ENCODE measurements at places on chromosomes 4 and X.

DNA sequence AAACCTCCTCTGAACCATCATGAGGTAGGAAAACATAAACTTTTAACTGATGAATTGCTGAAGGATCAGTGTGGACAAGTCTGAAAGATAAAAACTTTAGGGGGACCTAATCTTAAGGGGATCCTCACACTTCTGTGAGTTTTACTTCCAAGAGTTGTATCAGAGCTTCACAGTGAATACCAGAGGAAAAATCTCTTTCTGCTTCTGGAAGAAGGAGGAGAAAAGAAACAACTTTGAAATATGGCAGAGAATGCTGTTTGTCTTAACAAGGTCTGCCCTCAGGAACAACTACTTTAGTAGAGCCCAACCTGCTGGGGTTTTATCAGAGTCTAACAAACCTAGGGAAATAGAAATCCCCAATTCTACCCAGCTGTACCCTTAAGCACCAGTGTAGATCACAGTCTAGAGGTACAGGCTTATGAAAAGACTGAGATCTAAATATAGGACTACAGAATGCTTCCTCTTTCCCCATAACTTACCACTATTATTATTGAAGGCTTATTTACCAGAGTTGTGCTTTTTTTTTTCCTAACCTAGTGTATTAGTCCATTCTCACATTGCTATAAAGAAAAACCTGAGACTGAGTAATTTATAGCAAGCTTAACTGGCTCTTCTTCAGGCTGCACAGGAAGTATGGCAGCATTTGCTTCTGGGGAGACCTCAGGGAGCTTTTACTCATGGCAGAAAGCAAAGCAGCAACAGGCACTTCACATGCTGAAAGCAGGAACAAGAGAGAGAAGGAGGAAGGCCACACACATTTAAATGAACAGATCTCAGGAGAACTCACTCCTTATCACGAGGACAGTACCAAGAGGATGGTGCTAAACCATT, 167.9 kb downstream of the CAMK2D start:
- no peak for ATAC-seq
- no peak overlapping the region for H3K27ac ChIP-seq
- no peaks in the 10 kb centered on the region for H3K36me3 ChIP-seq
- no peak overlapping the region for H3K4me3 ChIP-seq
- H3K27me3 ChIP-seq = no peaks in the 10 kb centered on the region

DNA sequence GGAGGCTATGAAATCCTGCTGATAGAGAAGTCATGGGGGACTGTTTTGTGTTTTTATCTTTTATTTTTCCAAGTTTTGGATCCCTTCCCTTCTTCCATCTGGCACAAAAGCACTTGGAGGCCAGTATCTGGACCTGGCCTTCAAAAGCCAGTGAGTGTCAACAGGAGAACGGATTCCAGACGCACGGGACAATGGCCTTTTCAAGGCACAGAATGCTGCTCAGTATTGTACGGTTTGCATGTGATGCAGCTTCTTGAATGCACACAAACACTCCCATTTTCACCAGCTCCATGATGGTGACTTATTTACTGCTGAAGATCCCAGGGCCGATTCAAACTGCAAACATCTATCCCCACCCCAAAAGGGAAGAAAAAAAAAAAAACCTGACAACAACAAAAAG, 145.4 kb downstream of the CPEB2 start:
- no peak overlapping the region for H3K27ac ChIP-seq
- peaks cover 10% of the 10 kb centered on the region for H3K4me1 ChIP-seq
- no peaks in the 10 kb centered on the region for H3K36me3 ChIP-seq
- no peak for ATAC-seq
- H3K4me3 ChIP-seq = no peak overlapping the region

DNA sequence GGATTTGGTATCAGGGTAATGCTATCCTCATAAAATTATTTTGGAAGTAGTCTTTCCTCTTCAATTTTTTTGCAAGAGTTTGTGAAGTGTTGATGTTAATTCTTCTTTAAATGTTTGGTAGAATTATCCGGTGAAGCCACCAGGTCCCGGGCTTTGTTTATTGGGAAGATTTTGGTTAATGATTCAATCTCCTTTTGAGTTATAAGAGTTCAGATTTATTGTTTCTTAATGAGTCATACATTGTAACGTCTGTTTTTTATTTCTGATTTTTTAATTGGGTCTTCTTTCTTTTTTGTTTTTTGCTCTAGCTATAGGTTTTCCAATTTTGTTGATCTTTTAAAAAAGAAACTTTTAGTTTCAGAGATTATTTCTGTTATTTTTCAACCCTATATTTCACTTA, 412.3 kb downstream of the PDGFC start:
- no peaks in the 10 kb centered on the region for H3K36me3 ChIP-seq
- no peak for ATAC-seq
- no peak overlapping the region for H3K27ac ChIP-seq

DNA sequence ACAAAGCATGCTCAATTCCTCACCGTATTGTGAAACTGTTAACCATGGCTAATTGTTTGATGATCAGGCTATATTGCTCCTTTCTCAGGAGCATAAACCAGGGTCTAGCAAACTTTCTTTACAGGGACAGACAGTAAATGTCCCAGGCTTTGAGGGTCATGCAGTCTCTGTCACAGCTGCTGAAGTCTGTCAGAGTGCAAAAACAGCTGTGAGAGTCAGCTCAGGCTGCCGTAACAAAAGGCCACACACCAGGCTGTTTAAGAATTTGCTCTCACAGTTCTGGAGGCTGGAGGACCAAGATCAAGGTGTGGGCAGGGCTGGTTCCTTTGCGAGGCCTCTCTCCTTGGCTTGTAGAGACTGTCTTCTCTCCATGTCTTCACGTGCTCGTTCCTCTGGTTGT, 75.6 kb downstream of the GPR143 start:
- no peaks in the 10 kb centered on the region for H3K4me1 ChIP-seq
- no peak for ATAC-seq
- no peak overlapping the region for H3K27ac ChIP-seq
- no peak overlapping the region for H3K4me3 ChIP-seq
- H3K27me3 ChIP-seq = no peaks in the 10 kb centered on the region

DNA sequence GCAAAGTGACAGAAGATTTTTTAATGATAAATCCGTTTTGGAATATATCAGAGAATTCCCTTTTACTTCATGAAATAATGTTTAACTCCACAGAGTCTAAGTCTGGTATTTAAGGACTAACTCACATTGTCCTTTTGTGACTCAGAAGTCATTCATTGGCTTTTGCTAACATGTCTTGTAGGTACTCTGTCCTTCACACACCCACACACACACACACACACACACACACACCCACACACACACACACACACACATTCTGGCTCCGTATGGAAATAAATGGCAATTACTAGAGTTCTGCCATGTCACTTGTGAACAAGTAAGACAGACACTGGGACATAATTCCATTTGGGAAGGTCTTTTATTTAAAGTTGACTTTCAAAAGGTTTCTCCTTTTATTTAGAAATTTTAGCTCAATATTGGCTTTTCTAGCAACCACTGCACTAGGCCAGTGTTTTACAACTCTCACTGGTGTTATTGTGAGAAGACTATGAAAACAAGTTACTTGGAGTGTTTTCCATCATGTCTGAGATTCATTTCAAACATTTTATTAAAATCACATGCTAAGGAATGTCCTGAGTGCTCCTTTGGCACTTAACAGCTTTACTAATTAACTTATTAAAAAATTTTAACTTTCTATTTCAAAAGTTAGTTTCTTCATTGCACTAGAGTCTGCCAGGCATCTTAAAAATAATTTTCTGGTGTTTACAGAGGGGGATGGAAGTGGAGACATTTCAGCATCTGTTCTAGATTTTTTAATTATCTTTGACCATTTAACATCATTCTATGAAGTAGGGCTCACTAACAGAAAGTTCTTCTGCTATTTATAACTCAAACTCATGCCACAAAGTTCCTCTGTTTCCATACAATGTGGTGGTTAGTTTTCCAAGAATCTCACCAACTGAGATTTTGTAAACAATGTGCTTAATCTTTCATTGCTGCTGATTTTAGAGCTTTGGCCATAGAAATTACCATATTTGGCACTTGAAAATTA, 240.3 kb upstream of the GPC4 start:
- ATAC-seq = no peak
- no peak overlapping the region for H3K27ac ChIP-seq
- H3K27me3 ChIP-seq = no peaks in the 10 kb centered on the region
- no peak overlapping the region for H3K4me3 ChIP-seq
- H3K36me3 ChIP-seq = no peaks in the 10 kb centered on the region
- H3K4me1 ChIP-seq = no peaks in the 10 kb centered on the region

DNA sequence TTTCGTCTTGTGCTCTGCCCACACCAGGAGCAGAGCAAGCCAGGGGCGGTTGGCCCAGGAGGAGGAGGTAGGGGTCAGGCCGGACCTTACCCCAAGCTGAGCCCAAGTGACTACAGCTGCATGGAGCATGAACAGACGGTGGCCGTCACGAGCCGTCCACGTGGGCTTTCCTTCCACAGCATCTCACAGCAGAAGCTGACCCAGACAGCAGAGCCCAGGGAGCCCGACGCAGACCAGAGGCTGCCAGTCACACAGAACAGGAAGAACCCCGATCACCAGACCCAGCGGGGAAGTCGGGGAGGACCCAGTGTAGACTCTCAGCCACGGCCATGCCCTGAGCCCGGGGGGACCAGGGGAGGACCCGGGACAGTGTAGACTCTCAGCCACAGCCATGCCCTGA, 58.0 kb downstream of the FAM53A start:
- no peaks in the 10 kb centered on the region for H3K4me1 ChIP-seq
- H3K4me3 ChIP-seq = no peak overlapping the region
- H3K27me3 ChIP-seq = peaks cover 7% of the 10 kb centered on the region

- no peaks in the 10 kb centered on the region for H3K27me3 ChIP-seq
- H3K36me3 ChIP-seq = no peaks in the 10 kb centered on the region
- H3K4me1 ChIP-seq = no peaks in the 10 kb centered on the region
- no peak overlapping the region for H3K4me3 ChIP-seq
- ATAC-seq = no peak
These were observed 547.9 kb upstream of the GALNTL6 start for GRCh38 chr4:171265190-171265818.

DNA sequence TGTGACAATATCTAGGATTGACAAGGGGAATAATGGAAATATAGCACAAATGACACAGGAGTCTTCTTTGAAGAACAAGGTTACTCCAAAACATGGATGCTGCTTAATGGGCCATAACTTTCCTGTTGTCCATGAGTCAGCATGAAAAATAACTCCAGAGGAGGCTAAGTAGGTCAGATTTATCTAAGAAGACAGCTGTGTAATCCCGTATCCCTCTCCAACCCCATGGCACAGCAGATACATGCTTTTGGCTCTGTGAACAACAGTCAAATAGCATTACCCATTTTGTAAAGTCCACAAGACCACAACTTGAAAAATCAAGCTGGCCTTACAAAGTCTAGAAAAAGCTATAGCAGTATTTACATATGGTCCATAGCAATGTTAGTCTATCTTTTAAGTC, 2.1 kb upstream of the TMEM131L start:
- H3K27ac ChIP-seq = peak overlapping the region; percentile 86
- H3K4me3 ChIP-seq = no peak overlapping the region
- no peaks in the 10 kb centered on the region for H3K36me3 ChIP-seq
- no peak for ATAC-seq
- no peaks in the 10 kb centered on the region for H3K27me3 ChIP-seq

DNA sequence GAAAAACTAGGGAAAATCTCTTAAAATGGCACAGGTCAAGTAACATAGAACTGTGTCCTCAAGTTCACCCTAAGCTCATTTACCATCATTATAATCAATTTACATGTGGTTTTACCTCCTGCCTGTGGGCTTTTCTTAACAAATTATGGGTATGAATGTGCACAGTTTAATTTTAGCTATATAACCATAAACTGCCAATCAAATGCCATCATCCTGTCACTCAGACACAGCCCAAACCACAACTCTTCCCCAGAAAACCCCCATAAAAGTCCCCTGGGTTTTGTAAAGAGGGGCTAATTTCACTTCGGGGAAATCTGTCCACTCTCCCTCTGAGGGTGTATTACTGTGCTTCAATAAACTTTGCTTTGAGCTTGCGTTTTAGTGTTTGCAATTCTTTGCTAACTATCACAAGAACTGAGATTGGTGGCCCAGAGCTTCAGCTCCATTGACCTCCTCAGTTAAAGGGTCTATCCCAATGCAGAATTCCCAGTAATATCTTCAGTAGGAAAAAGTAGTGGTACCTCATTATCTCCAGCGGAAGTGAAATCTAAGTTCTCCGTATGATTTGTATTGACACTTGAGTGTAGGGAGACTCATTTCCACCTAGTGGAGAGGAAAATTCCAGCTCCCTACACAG, 394.6 kb downstream of the SPOCK3 start:
- ATAC-seq = no peak
- H3K27ac ChIP-seq = no peak overlapping the region
- no peaks in the 10 kb centered on the region for H3K4me1 ChIP-seq
- no peaks in the 10 kb centered on the region for H3K36me3 ChIP-seq
- no peak overlapping the region for H3K4me3 ChIP-seq
- no peaks in the 10 kb centered on the region for H3K27me3 ChIP-seq

DNA sequence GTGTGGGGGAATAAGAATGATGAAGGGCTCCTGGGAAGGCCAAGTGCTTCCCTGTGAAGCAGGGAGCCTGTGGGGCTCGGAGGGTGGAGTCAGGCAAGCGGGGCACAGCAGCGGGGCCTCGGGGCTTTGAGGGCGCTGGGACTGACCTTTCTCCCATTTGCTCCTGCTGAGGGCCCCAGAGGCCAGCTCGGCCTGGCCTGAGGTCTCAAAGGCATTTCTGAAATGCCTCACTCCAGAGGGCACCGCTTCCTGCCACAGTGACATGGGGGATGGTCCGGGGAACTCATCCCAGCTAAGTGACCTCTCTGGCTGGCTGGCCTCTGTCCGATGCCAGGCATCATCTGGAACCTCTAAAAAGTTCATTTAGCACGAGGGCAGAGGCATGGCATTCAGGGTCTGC, 98.8 kb upstream of the STX18 start:
- H3K4me1 ChIP-seq = no peaks in the 10 kb centered on the region
- H3K27ac ChIP-seq = no peak overlapping the region
- H3K36me3 ChIP-seq = no peaks in the 10 kb centered on the region
- no peak overlapping the region for H3K4me3 ChIP-seq

GRCh38 chrX:129188231-129188630, 335.1 kb downstream of the SMARCA1 start:
- no peak overlapping the region for H3K27ac ChIP-seq
- H3K4me3 ChIP-seq = no peak overlapping the region
- no peaks in the 10 kb centered on the region for H3K4me1 ChIP-seq
- H3K27me3 ChIP-seq = no peaks in the 10 kb centered on the region

DNA sequence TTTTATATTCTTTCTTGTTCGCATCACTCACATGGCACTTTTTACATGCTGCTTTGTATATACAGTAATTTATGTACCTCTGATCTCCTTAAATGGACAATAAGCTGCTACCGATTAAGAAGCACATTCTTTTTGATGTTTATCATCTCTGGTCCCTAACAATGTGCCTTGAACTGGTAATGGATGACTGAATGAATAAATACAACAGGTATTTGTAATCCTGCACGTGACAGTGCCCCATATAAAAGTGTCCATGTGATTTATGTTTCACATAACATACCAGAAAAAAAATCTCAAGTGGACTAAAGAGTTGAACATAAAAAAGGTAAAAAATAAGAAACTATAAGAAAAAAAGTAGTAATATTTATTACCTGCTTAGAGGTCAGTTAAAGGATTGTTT, 7.7 kb upstream of the SLAIN2 start:
- no peaks in the 10 kb centered on the region for H3K4me1 ChIP-seq
- H3K27ac ChIP-seq = no peak overlapping the region
- ATAC-seq = no peak
- no peaks in the 10 kb centered on the region for H3K27me3 ChIP-seq
- H3K4me3 ChIP-seq = no peak overlapping the region
